NCI-H1694 (cell line): ENCODE measurements at places on chromosomes 2 and 18.
A peak's percentile ranks its signal among the peaks of the same experiment; 100 is the strongest.

DNA sequence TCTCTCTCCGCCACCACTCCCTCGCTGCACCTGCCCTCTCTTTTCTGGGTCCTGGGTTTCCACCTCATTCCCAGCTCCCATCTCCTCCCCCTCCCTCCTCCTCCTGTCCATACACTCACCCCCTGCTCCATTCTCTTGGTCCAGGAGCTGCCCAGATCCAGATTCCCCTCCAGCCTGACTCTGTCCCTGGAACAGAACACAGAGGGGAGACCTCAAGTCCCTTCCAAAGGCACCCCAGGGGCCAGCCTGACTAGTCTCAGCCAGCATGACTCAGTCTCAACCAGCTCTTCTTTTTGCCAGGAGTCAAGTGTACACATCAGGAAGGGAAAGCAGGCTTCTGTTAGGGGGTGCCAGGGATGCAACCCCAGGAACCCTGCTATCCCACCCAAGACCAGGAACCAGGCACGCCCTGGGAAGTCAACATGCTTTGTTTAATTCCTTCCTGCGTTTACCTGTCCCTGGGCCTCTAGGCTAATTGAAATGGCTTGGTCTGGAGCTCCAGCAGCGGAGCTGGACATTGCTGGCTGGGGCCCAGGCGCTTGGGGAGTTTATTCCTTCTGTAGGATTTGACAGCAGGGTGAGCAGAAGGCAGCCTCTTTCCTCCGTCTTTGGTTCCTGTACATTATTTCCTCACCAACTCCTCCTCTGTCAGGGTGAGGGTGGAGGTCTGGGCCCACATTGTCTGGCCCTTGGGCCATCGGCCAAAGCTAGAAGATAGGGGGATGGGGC lies 28.4 kb upstream of the SELENOI start:
- DNase-seq: no peak

DNA sequence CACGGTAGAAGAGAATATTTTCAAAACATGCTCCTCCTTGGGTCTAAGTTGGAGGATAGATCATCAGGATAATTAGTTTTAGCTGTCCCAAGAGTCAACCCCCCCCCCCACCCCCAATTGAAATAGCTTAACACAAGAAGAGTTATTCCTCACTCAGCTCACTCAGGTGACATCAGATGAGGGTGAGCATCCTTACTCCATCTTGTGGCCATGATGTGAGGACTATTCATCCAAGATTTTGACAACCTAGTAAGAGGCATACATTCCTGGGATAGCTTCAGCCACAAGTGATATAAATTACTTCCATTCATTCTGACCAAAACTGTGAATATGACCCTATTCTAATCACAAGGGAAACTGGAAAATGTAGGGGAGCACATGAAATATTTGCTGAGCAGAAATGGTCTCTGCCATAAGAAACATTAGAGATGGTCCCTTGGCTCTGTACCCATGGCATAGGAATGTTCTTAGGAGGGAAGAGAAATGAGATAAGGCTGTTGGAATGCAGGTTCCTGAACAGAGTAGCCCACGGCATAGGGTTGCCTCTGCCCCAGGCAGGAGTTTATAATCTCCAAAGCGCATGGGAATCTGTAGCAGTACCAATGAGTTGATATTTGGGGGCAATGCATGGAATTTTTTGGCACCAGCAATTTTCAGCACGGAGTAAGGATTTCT lies 257.2 kb downstream of the CYRIA start:
- DNase-seq: no peak

DNA sequence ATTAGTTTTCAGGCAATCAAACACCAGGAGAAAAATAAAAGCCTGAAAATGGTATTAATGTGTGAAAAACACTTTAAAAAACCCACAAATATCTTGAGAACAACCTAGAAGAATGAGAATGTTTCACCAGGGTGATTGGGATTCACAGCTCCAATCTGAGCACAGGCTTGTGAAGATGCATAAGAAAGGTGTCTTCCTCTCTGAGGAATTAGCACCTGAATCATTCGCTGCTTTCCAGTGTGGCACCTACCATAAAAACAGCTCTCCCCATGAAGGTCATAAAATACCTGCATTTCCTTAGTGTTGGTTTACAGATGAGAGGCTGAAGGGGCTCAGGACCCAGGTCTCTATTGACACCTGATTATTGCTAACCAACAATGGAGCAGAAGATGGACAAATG lies 499.7 kb upstream of the KLHL29 start:
- no peak for DNase-seq

- no peak for DNase-seq
Measured at GRCh38 chr2:232525791-232526371, at the start of gene CHRND. TSS of gene CHRND (plus strand) at chr2:232526160. CDS start at chr2:232526216, 56 bp downstream.

DNA sequence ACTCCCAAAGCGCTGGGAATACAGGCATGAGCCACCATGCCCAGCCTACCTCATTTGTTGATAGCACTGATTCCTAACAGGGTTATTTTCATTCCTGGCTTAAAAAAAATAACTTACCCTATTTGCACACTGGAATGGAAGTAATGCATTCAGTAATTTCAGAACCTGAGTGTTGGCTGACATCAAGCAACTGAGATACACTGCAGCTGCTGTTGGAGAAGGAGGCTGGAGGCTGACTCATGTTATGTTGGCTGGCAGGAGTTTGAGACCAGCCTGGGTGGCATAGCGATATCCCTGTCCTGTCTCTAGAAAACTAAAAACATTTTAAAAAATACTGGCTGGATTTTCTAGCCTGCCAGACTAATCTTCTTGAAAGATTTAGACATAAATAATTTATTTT lies 385.1 kb upstream of the MEX3C start:
- DNase-seq: no peak

DNA sequence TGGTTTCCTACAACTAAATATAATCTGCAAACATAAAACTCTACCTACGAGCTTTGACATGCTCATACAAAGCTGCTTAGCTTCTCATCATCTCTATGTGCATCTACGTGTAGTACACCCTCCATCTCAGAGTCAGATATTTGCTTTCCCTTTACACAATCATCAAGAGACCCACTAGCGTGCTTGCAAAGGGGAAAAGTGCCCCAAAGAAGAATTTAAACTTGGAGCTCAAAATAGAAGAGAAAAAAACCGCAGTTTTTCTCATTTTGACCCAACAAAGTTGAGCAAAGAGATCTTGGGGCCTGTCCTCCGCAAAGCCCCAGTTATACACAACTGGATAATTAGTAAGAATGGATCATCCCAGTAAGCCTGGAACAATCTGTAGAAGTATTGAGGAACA lies 104.1 kb downstream of the PAX3 start:
- no peak for DNase-seq

- DNase-seq: no peak
Measured at GRCh38 chr2:67002618-67003371, 394.3 kb upstream of the ETAA1 start.

- DNase-seq: no peak
Measured at GRCh38 chr2:9261231-9261883, 54.7 kb downstream of the ASAP2 start.

- no peak for DNase-seq
Measured at GRCh38 chr2:96952016-96952750, 34.2 kb downstream of the FAM178B start.

GRCh38 chr2:148252646-148253045 lies 231.8 kb downstream of the MBD5 start:
- no peak for DNase-seq

DNA sequence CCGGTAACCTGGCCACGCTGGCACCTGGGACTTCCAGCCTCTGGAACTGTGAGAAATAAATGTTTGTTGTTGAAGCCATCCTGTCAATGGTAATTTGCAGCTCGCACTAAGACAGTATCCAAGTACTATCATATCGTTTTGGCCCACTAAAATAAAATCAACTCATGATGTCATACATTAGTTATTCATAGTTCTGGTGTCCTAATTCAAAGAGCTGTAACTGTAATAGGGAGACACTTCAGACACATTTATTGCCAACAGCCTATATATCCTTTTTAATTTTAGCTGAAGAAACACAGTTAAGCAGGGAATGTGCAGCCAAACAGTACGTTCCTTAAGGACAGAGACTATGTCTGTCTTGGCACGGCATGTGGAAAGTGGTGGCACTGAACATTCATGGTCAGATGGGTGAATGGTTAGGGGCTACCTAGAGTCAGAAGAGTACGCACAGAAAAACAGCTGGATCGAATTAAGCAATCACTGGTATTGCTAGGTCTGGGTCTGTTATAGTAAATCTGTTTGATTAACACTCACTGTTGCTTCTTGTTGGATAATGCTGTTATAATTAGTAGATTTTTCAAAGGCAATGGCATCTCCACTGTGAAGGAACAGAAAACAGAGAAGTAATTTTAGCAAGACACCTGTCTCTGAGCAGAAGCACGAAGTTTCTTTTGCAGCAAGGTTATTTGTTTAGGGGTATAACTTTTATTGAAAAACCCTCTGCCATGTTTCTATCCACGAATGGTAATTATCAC lies 41.3 kb upstream of the CREG2 start:
- DNase-seq: no peak

- no peak for DNase-seq
Measured at GRCh38 chr2:43102366-43103092, 123.9 kb downstream of the ZFP36L2 start.

DNA sequence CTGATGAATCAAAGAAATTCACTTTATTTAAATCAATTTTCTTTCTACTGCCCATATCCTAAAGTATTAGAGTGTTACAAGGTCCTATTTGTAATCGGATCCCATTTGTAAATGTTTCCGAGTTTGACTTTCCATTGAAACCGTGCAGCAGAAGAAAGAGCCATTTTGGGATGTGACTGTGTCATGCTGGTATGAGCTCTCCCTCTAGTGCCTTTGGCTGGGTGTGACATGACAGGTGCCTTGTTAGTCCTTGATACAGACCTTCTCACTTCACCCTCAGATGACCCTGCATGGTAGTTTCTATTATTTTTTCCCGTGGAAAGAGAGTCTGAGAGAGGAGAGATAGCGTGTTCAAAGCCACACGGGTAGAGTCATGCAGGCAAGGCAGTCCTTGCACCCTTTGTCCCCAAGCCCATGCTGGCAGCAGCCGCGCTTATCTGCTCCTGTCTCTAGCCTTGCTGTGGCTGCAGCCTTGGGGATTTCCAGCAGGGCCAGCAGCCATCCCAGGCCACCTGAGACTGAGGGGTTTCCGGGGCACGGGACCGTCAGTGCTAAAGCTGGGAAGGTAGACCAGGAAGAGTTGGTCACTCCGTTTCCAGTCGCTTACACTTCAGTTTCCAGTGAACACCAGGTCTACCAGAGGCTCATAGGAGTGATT lies 21.4 kb downstream of the CHMP1B start:
- peak; percentile 5 for DNase-seq

DNA sequence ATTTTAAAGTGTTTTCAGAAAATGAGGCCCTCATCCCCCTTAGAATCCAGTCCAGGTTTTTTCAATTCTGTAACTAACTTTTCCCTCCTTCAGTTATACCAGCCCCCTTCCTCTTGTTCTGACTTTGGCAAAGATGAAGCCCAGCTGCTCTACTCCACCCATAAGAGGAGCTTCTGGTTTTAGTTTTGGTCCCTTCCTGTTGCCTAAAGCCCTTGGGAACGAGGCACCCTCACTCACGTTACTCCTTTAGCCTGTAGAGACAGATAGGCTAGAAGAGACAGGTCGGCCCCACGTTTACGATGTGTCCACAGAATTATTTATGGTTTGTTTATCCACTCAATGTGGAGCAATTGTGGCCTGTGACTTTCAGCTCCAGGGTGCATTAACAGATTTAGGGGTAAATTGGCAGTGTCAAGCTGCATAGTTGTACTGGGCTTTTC lies 454.2 kb upstream of the TNP1 start:
- DNase-seq: no peak

- no peak for DNase-seq
Measured at GRCh38 chr2:62374301-62375112, 131.5 kb downstream of the TMEM17 start.

DNA sequence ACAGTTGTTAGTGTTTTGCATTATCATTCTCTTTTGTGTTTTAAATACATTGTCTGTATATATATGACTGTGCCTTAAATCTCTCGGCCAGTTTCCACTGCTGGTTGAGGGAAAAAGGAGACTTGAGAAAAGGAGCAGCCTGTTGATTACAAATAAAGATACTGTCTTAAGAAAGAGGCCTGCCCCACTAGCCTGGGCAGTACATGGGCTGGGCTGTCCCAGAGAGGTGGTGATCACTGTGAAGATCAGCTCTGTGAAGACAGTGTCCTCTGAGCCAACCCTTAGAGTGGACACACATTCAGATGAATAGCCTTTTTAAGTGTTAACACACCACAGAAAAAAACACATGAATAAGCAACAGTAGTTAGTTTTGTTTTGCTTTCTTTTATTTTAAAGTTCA lies 10.0 kb upstream of the OTX1 start:
- no peak for DNase-seq

DNA sequence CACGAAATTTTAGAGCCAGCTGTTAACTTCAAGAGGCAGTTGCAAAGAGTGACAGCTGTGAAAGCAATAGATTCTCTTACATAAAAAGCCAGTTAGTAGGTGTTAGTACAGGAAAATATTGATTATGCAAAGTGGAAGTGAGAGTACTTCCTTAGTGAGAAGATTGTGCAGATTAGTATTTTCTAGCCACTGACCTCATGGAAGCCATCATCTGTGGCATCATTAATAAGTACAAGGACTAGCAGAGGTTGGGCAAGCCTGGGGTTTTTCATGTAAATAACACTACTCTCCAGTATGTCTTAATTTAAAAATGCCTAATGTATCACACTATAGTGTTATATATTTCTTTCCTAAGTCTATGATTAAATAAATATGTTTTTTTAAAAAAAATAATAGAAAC lies 166.2 kb upstream of the DTNA start:
- no peak for DNase-seq

- no peak for DNase-seq
Measured at GRCh38 chr18:31303771-31304170, 14.2 kb upstream of the DSG1 start.

- no peak for DNase-seq
Measured at GRCh38 chr2:35447215-35447614, 908.4 kb upstream of the CRIM1 start.

DNA sequence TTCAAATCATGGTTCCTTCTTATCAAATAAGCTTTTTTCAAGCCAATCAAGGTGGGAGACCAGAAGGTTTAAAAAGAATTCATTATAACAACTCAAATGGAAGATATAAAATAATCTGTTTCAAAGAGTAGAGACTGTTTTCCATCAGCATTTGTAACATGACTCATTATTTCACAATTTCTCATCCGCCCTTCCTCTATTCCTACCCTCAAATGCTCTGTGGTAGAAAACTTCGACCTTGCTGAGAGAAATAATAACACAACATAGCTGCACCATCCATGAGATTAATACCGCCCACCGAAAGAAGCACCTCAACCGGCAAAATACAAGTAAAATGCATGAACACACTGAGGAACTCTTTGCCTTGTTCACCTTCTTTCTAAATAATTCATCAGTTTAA lies 2039.2 kb upstream of the CELF4 start:
- no peak for DNase-seq

GRCh38 chr18:48163738-48164115 lies 233.3 kb upstream of the SMAD2 start:
- no peak for DNase-seq

GRCh38 chr2:75604484-75604883 lies 42.1 kb upstream of the MRPL19 start:
- DNase-seq: no peak
